Right cardiac atrium (tissue), 5 donors: ENCODE measurements at places on chromosomes 3 and 15. TPM values are rescaled to one million over a fixed set of nuclear protein-coding genes. Genes with fewer than 3 reads are reported as not detected.

The RAD18 gene
- 1.0 TPM for polyA plus RNA-seq

The FBN1 gene
- polyA plus RNA-seq, result 17.9 TPM

The MINAR1 gene
- polyA plus RNA-seq, result 0.05 TPM

The STARD5 gene
- polyA plus RNA-seq, result 2.7 TPM

The PTH1R gene
- polyA plus RNA-seq, result 18.5 TPM

The GRK7 gene
- not detected for polyA plus RNA-seq

The WDR82 gene
- polyA plus RNA-seq, result 36.9 TPM

The NANOGP8 gene
- 0.09 TPM for polyA plus RNA-seq

The CD80 gene
- polyA plus RNA-seq, result 0.14 TPM

The EIF4G1 gene
- polyA plus RNA-seq, result 203 TPM

The CHRFAM7A gene
- polyA plus RNA-seq, result 1.3 TPM

The PLCD1 gene
- polyA plus RNA-seq, result 11.2 TPM

The WDR93 gene
- polyA plus RNA-seq, result 0.05 TPM

The CLSTN2 gene
- polyA plus RNA-seq, result 3.7 TPM

The PRR20G gene
- polyA plus RNA-seq, result not detected

The LRRC2 gene
- 9.9 TPM for polyA plus RNA-seq

The HEG1 gene
- 42.3 TPM for polyA plus RNA-seq

The CAMP gene
- polyA plus RNA-seq, result 1.8 TPM

The SNURF gene
- 32.0 TPM for polyA plus RNA-seq

The C3orf49 gene
- polyA plus RNA-seq, result not detected
